ENCODE measurements at places on chromosomes 3 and 15.

- no peak for DNase-seq
Observed at GRCh38 chr15:66866656-66867055, 164.6 kb downstream of the SMAD6 start.

- DNase-seq, result no peak
Observed at GRCh38 chr15:66842710-66843441, 140.8 kb downstream of the SMAD6 start.

DNA sequence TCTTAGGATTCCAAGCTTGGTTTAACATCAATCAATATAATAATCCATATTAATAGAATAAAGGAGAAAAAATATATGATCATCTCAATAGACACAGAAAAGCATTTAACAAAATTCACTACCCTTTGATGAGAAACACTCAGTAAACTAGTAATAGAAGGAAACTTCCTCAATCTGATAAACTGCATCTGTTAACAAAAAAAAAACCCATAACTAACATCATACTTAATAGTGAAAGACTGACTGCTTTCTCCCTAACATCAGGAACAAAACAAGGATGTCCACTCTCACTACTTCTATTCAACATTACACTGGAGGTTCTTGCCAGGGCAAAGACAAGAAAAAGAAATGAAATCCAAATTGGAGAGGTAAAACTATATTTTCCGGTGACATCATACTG lies 30.5 kb downstream of the LRRK1 start:
- no peak for DNase-seq

GRCh38 chr3:53776494-53777101 lies 69.6 kb downstream of the CHDH start:
- DNase-seq, result no peak
